ENCODE measurements at places on chromosomes 3 and 15.
A peak's percentile ranks its signal among the peaks of the same experiment; 100 is the strongest.

GRCh38 chr15:66702787-66703539, 927 bp downstream of the SMAD6 start:
- no peak for DNase-seq

GRCh38 chr3:124935264-124935663, 713 bp upstream of the MUC13 start:
- DNase-seq, result no peak

DNA sequence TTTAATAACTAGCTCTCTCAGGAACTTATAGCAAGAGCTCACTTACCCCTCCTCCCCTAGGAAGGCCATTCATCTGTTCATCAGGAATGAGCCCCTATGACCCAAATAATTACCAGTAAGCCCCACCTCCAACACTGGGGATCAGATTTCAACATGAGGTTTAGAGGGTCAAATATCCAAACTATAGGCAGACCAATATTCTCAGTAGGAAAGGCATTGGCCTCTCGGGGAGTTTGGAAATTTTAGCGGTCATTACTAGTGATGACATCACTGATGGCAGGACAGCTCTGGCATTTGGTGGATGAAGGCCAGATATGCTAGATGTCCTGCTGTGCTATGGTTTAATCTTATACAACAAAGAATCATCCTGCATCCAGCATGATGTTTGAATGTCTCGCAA, 15.2 kb upstream of the CD47 start:
- peak; percentile 42 for DNase-seq

DNA sequence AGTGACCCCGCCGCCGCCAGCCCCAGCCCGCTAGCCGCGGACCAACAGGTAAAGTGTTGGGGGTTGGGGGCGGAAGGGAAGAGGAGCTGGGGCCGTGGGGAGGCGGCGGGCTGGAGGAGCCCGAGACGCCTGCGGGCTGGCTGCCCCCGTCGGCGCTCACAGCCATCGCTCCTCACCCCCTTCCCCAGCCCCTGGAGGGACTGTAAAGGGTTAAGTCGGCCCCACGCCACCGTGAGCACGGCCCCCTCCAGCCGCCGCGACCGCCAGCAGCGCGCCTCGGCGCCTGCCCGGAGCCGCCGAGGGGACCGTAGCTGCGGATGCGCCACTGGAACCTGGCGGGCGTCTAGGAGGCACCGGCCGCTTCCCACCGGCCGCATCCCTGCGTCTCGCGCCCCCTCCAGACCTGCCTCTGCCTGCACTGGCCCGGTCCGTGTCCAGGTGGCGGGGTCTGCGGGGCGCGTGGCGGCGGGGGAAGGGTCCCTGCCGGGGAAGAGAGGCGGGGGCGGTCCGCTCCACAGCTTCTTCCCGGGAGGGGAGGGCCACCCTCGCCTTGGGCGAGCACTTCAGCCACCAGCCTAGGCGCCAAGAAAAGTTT, 522 bp downstream of the MED12L start:
- no peak for DNase-seq

DNA sequence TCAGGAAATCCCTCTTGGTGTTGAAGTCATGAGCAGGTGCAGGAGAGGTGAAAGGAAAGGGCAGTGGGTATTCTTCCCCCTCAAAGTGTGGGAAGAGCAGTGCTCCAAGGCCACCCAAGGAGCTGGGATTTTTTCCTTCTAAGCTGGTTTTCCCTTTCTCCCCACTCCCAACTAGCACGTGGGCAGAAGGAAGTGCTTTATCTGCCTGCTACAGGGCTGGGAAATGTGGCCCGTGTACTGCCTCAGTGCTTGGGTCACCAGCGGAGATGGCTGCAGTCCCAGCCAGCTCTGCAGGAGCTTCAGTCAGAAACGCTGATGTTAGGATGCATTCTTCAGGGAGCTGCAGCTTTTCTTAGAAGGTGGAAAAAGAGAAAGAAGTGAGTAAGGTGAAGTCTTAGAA, 99.2 kb downstream of the CACNA1D start:
- no peak for DNase-seq

DNA sequence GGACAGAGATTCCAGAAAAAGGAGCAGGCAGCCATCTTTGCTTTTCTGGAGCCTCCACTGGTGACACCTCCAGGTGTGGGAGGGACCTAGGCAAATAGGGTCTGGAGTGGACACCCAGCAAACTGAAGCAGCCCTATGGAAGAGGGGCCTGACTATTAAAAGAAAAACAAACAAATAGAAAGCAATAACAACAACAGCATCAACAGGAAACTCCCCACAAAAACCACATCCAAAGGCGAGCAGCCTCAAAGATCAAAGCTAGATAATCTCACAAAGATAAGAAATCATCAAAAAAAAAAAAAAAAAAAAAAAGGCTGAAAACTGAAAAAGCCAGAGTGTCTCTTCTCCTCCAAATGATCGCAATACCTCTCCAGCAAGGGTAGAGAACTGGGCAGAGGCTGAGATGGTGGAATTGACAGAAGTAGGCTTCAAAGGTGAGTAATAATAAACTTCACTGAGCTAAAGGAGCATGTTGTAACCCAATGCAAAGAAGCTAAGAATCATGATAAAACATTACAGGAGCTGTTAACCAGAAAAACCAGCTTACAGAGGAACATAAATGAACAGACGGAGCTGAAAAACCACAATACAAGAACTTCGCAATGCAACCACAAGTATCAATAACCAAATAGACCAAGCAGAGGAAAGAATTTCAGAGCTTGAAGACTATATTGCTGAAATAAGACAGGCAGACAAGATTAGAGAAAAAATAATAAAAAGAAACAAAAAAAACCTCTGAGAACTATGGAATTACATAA, 225.4 kb downstream of the CTNNB1 start:
- no peak for DNase-seq
